ENCODE measurements at places on chromosomes 6 and 20.
A peak's percentile ranks its signal among the peaks of the same experiment; 100 is the strongest.

GRCh38 chr20:10219452-10219791 lies 792 bp downstream of the SNAP25 start:
- DNase-seq: no peak

DNA sequence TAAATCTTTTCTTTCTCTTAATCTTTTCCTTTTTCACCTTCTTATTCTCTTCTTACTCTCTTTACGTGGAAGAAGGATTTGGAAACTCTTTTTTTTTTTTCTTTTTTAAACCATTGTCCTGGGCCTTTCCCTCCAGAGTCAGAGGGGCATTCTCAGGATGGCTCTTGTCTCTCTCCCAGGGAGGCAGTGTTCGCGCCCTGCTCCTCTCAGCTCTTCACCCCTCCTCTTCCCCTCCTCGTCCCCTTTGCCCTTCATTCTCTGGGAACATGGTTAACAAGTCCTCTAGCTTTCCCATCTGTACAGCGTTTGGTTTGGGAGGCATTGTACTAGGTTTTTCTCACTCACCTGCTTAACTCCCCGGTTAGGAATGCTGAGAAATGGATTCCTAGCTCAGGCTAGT lies 52.0 kb upstream of the TFB1M start:
- peak; percentile 5 for DNase-seq

DNA sequence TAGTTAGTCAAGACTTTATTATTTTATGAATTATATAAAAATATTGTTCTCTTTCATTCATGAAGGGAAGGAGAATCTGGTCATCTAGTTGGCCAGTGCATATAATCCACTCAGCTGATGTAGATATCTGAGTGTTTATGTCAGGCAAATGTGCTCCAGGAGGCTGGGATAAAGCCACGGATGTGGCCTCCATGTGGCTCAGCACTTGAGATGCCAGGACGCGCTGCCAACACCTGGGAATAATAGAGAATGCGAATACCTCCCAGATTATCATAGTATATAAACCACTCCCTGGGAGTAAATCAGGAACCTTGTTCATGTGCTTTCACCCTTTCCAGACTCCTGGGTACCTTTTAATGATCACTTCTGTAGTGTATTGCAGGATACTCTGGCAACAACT lies 1006.0 kb downstream of the KIF16B start:
- DNase-seq: no peak

DNA sequence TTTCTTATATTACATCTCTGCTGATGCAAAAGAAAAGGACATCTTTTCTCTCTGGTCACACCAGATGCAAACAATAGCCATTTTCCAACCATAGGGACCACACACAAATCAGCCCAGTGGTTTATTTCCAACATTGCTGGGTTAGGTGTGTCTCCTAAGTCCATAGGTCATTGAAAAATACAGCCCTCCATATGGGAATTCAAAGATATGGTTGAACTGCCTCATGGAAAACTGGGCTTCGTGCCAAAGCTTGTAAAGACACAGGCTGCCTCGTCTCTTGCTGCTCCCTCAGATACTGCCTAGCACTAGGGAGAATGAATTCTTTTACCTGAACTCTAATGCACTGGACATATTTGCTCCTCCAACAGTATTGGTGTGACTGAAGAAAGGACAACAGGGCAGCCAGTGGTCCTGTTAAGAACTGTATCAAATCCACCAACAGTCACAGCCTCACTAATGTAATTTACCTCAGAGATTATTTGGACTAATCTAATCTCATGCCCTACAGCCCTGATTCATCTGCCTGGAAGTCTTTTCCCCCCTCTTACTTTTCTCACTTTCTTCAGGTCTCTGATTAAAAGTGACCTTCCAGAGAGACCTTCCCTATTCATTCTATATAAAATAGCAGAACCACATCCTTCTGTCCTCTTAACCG lies 48.3 kb upstream of the TBC1D32 start:
- DNase-seq: no peak

DNA sequence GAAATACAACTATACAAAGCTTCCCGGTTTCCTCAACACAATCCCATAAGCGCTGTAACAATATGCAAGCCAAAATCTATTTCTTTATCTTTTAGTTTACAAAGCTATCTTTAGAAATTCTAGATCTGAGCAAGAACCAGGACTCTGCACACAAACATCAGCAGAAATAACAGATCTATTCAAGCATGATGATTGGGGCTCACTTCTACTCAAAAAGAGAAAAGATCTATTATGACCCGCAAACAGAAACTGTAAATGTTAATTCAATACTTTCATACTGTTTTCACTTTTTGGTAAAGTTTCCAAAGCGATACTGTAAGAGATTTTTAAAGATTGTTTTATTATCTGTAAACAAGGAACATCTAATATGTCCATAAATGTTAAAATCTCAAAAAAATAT lies 86.6 kb downstream of the SESN1 start:
- DNase-seq: no peak
